ENCODE measurements at places on chromosomes 7 and 10.

DNA sequence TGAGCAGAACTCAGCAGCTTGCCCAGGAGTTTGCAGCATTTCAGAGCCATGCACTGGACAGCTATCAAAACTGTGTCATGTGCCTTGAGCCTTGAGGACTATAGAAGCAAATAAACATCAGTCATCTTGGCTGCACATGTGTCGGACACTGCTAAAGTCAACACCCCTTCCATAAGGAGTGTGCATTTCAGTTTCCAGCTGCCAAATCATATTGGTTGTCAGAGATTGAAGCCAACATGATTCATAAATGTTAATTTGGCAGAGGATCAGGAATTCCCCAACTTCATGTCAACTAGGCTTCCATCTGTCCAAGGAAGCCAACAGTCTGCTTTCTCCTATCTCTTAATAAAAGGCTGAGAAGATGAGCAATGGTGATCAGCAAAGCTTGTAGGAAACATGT is 32.8 kb downstream of the SLC16A12 start:
- DNase-seq = no peak

DNA sequence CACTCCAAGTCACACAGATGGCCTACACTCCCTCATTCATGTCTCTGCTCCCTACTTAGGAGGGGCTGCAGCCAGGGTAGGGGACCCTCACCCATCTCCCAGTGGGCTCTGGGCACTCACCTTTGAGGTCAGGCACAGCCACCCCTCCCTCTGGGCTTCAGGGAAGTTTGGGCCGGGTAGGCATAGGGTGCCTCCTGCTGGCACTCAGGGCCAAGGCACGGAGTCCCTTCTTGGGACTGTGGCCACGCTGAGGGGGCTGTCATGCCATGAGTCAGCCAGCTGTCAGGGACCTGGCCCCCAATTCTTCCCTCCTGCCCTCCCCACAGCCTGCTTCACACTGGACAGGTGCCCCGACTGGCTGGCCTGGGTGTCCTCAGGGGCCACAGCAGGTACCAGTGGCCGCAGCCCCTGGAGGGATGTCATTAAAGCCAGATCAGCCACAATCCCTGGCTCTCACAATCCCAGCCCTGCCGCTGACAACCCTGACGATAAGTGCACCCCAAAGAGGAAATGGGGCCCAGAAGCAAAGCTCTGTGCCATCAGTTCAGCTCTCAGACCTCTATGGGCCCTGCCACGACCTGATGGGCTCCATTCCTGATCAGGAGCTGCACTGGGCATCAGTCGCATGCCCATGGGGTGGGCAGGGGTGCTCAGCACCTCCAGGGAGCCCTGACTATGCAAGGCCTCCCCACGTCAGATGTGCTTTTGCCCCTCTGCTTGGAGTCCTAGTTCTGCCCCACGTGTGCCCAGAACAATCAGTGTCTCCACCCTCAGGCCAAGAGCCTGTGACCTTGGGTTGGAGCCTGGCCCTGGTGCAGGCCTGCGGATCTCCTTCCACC is 34.1 kb upstream of the RET start:
- no peak for DNase-seq

- DNase-seq = no peak
These were observed 101.4 kb downstream of the RELN start for GRCh38 chr7:103887853-103888602.

DNA sequence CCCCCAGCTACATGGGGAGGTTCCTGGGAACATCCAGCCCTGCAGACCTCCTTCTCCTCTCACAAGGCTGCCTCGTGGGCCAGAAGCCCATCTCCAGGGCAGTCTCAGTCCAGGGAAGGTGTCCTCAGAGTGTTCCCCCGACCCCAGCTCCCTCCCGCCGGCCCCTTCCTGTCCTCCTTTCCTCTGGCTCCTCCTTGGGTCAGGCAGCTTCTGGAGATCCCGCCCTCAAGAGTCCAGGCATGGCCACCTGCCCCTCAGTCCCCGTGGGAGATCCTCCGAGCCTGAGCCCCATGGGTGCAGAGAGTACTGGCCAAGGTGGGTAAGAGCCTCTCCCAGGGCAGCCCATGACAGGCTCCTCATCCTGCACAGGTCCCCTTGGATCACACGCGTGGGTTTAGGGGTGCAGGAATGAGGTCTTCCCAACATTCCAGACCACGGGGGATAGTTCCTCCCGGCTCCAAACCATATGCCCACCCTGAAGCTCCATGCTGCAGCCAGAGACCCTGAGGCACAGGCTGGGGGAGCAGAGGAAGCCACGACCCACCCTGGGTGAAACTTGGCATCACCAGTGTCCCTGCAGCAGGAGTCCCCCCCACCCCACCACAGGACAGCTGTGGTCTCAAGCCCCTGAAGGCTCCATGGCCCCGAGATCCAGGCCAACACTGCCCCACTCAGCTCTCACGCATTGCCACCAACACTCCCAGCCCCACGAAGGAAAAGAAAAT is 65.5 kb downstream of the OAT start:
- DNase-seq = no peak

DNA sequence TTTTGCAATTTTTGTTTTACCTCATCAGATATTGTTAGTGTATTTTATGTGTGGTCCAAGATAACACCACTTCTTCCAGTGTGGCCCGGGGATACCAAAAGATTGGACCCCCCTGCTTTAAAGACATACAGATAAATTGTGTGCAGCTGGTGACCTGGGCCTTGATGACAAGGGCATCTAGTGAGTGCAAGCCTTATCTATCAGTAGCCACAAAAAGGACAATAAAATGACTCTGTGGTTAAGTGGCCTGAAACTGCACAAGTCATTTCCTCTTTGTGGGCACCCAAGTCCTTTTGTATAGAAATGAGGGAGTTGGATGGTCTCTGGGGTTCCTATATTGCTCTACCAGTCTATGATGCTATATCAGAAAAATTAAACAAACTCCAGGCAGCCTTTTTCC is 98.1 kb downstream of the PARD3 start:
- DNase-seq = no peak

DNA sequence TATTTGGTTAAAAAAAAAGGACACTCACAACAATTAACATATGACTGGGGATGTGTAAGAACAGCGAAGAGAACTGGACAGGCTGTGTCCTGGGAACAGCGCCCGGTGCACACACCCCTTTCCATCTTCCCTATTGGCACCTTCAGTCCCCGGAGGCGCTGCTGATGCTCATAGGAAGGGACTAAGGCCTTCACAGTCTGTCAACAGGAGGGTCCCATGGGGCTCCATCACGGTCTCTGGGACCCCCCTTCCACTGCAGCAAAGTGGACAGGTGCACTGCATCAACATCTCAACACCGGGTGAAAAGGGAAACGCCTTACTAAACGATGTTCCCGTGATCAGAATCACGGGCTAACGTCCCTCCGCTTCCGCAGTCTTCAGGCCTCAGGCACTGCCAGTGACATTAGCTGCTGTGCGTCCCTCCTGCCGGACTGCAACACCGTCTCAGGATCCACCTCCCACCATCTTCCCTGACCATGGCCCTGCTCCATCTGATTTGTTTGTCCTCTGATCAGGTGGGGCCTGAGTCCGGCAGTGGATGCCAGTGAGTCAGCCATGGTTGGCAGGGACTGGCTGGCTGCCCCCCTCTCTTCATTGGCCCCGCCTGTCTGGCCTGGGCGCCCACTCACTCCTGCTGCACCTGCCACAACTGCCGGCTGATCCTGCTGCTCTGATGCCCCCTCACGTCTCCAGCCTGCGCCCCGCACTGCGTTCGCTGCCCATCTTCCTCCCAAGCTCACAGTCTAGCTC is 614.7 kb downstream of the DNAJB6 start:
- DNase-seq = no peak

DNA sequence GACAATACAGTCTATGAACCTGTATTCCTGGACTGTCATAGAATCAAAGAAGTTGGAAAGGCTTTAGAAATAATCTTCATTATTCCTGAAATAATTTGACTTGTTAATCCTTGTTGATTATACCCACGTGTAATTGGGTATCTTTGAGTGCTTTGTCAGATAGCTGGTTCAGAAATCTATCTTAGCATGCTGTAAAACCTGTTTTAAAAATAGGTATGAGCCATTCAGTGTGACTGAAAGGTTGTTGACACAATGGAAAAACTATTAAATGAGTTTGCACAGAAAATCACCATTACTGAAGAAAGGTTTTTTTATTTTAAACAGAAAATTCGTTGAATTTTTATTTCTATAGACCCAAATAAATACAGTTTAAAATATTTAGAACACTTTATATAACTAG is 38.7 kb downstream of the PHTF2 start:
- DNase-seq = no peak

- no peak for DNase-seq
These were observed 155.4 kb downstream of the ADK start for GRCh38 chr10:74306227-74306982.

DNA sequence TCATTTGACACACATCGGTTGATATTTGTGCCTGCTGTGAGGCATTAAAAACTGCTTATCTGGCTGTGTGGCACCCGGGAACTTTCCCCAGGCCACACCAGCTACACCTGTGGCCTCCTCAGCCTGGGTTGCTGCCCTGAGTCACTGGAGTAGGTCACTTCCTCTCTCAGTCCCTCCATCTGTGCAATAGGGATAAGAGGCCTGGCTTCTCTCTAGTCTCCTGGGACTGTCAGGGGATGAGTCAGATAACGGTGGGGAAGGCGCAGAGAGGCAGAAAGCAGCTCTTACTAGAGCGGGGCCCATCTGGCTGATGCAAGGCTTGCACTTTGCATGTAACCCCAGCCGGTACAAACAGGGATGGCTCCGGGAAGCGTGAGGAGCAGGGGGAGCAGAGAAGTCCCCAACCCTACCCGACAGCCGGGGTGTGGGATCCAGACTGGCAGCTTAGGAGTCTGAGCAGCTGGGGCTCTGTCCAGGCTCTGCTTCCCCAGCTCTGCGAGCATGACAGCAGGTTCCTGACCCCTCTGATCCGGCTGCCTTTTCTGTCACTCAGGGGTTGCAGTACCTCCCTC is 34.0 kb downstream of the DNAJB12 start:
- peak; percentile 40 for DNase-seq

DNA sequence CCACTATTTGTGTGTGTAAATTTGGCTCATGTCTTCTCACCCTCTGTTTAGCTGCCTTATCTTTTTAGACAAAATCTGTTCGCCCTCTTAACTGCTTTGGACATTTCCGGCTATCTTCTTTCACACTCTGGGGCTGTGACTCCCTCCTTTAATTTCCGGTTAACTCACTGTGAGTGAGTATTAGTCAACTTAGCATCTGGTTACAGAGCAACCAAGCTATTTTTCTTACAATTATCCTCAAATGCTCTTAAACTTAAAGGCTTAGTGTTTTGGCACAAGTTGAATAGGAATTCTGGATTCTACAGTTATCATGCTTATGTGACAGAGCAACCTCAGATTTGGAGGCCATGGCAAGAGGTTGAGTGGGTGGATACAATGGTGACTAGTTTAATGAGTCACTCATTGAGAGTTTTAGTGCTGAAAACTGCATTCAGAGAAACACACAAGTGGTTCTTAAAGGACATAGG is 177.6 kb upstream of the SEMA3A start:
- no peak for DNase-seq

DNA sequence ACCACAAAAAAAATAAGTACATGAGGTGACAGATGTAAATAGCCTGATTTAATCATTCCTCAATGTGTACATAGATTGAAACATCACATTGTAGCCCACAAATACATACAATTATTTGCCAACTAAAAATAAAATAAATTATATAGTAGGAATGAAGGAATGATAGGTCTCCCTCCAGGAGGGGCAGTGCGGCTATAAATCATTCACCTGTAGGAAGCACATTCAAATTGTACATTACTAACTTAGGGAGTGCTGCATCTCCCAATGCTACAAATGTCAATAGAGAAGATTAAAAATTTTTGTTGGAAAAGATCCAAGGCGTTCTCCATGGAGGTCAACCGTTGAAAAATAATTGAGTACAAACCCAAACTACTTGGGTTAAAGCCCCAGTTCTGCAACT is 4.2 kb downstream of the KBTBD2 start:
- DNase-seq = no peak
